ENCODE measurements at places on chromosomes 6 and 20. TPM values are rescaled to one million over a fixed set of nuclear protein-coding genes. Genes with fewer than 3 reads are reported as not detected.

Gene UBE2C
- 254 TPM for total RNA-seq

DNA sequence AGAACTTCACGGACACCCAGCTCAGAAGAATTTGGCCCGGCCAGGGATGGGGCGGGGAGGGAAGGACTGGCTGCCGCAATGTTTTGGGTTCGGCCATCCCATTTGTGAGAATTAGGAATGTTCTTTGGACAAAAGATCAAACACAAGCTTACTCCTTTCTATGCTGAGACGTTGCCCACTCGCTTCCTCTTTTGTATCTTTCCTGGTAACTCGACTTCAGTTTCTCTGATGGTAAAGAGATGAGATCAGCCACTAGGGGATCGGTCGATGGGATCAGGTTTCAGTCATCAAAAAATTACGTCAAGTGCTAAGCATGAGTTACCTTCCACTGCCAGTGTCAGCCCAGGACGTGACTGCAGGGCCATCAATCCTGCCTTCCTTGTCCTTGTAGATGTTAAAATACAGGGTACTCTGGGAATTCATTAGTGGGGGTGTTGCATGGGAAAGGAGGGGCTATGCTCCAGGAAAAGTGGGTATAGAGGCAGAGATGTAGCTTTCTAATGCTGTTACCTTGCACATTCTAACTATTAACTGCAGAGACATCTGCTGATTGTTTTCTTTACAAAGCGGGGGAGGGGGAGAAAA lies 190.2 kb downstream of the TSHZ2 start:
- peak; percentile 77 for DNase-seq
- peak overlapping the region; percentile 15 for H3K4me3 ChIP-seq
- no peaks in the 10 kb centered on the region for H3K27me3 ChIP-seq
- no peak overlapping the region for H3K27ac ChIP-seq
- peaks cover 2% of the 10 kb centered on the region for H3K4me1 ChIP-seq

DNA sequence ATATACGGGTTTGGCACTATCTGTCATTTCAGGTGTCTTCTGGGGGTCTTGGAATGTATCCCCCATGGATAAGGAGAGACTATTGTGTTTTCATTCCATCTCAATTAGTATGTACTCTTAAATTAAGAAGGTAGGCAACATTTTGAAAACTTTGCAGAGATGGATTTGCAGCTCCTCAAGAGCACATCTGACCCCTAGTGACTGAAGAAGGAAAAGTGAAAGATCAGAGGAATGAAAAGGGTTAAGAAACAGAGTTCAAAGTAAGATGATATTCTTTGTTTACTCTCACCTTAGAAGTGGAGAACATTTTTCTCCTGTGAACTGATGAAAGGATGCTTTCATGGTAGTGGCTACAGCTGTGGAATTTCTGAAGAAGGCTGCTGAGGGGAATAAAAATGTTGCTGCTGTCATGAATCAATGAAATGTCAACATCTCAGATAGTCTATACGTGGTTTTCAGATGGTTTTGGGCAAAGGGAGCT lies 41.5 kb downstream of the SH3BGRL2 start:
- H3K4me3 ChIP-seq, result no peak overlapping the region
- H3K27me3 ChIP-seq, result no peaks in the 10 kb centered on the region
- H3K27ac ChIP-seq, result no peak overlapping the region
- H3K4me1 ChIP-seq, result no peaks in the 10 kb centered on the region
- 0 out of 2 replicates have a peak, but pooled peaks cover 5% of the 10 kb centered on the region for H3K36me3 ChIP-seq

Gene FRS3
- total RNA-seq, result 4.6 TPM

Gene TXNDC5
- total RNA-seq, result 127 TPM

Gene PMEPA1
- 35.7 TPM for total RNA-seq

DNA sequence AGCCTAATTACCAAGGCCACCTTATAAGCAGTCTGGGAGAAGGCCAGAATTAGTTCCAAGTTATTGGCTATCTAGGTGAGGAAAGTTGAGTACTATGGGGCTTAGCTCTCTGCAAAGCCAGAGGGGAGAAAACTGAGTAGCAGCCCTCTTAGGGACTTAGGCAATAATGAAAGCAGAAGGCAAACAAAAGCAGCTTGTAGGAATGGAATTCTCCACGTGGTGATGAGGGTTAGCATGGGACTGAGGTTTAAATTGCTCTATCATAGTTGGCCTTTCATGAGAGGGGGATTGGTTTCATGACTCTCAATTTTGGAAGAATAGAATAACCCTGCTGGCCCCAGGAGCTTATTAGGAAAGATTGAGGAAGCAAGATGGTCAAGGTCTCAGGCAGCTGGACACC lies 7.0 kb upstream of the UBE2J1 start:
- no peak overlapping the region for H3K27ac ChIP-seq
- no peak overlapping the region for H3K4me3 ChIP-seq
- H3K27me3 ChIP-seq, result no peaks in the 10 kb centered on the region
- no peak for DNase-seq

Gene ARHGAP18
- 2.0 TPM for total RNA-seq

- no peaks in the 10 kb centered on the region for H3K36me3 ChIP-seq
- no peak overlapping the region for H3K27ac ChIP-seq
- H3K4me3 ChIP-seq, result no peak overlapping the region
- peaks cover 6% of the 10 kb centered on the region for H3K4me1 ChIP-seq
- DNase-seq, result peak; percentile 69
Observed at GRCh38 chr20:17859616-17860232, 108.9 kb downstream of the SNX5 start.

GRCh38 chr20:19785983-19786285 lies 27.9 kb downstream of the RIN2 start:
- H3K4me3 ChIP-seq, result no peak overlapping the region
- H3K4me1 ChIP-seq, result no peaks in the 10 kb centered on the region
- H3K36me3 ChIP-seq, result peaks cover 7% of the 10 kb centered on the region
- no peak for DNase-seq
- H3K27me3 ChIP-seq, result no peaks in the 10 kb centered on the region

DNA sequence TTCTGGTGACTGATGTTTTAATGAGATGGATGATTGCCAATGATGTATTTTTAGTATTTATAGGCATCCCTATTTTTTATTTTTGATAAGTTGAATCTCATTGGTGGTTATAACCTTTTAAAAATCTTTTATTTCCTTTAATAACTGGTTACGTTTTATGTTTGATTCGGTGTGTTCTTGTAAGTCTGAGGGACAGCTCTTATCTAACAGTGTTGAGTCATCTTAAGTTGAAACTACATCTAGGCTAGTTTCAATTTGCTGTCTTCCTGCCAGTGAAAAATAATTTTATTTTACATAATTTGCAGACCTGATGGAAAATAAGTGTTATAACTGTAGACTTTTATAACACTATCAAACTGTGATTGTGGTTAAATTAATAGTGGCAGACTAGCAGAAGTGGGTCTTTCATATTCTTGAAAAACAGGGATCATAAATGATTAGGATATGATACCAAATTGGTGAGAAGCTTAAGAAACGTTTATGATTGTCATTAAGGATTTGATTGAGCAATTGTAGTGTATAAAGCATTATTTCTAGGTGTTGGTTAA lies 4.6 kb downstream of the AFDN start:
- H3K4me3 ChIP-seq, result no peak overlapping the region
- no peaks in the 10 kb centered on the region for H3K36me3 ChIP-seq
- peaks cover 2% of the 10 kb centered on the region for H3K4me1 ChIP-seq
- no peak overlapping the region for H3K27ac ChIP-seq
- H3K27me3 ChIP-seq, result no peaks in the 10 kb centered on the region

GRCh38 chr6:92174398-92175073 lies 1244.8 kb downstream of the EPHA7 start:
- H3K27ac ChIP-seq, result no peak overlapping the region
- H3K4me1 ChIP-seq, result no peaks in the 10 kb centered on the region
- no peak for DNase-seq
- H3K4me3 ChIP-seq, result no peak overlapping the region
- H3K27me3 ChIP-seq, result no peaks in the 10 kb centered on the region
- H3K36me3 ChIP-seq, result no peaks in the 10 kb centered on the region

Gene LY6G6F
- total RNA-seq, result not detected

Gene PNLDC1
- total RNA-seq, result not detected

- DNase-seq, result no peak
- H3K27ac ChIP-seq, result no peak overlapping the region
- no peaks in the 10 kb centered on the region for H3K27me3 ChIP-seq
- no peaks in the 10 kb centered on the region for H3K4me1 ChIP-seq
- H3K4me3 ChIP-seq, result no peak overlapping the region
- peaks cover 6% of the 10 kb centered on the region for H3K36me3 ChIP-seq
Observed at GRCh38 chr20:22688485-22688884, 104.1 kb upstream of the FOXA2 start.

Measured in H9 (cell line).